ENCODE measurements at places on chromosomes 7 and 10. TPM values are rescaled to one million over a fixed set of nuclear protein-coding genes. Genes with fewer than 3 reads are reported as not detected.

GRCh38 chr10:121601458-121601857 lies 3.2 kb upstream of the FGFR2 start:
- no peak for DNase-seq

Gene ZNF467
- 3.3 TPM for total RNA-seq

Gene MRLN
- not detected for total RNA-seq

GRCh38 chr10:28295336-28295735 lies 7.5 kb downstream of the MPP7 start:
- DNase-seq = no peak

DNA sequence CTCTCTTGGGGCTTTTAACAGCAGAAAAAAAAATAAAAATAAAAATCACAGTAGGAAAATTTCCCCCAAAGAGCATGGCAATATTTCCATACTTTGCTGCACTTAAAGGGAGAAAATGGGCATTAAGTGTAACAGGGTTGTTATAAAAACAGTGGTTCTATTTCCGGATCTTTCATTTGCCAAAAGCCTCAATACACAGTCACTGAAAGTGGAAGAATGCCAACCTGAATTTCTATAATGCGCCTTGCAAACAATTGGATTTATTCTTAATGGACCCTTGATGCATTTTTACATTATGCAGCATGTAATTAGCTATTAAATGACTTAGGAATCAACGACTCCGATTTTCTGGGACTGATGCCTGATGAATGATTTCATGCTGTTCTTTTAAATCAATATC lies 127.6 kb upstream of the NANOS1 start:
- no peak for DNase-seq
